H54 (cell line): ENCODE measurements at places on chromosomes 5 and 9.
A peak's percentile ranks its signal among the peaks of the same experiment; 100 is the strongest.

- no peak for DNase-seq
These were observed 1.5 kb downstream of the PAPPA start for GRCh38 chr9:116154976-116155697.

GRCh38 chr5:124644138-124644537 is 102.3 kb downstream of the ZNF608 start:
- no peak for DNase-seq

- DNase-seq, result no peak
These were observed 34.6 kb downstream of the PKD2L2 start for GRCh38 chr5:137923856-137924255.

DNA sequence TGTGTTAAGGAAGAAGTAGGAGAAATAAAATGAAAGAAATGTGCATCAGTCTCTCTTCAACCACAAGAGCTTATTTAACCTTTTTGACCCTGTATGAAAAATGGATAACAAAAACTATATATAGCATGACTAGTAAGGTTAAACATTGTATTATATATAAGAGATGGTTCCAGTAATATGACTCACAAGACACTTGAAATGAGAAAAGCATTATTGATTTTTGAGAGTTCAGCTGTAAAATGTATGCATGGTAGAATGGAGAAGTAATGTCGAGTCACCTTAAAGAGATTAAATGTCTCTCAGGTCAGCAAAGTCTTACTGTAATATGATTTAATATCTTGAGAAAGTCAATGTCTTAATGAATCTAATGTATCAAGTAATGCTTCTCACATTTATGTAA is 860.9 kb downstream of the TAF11L14 start:
- no peak for DNase-seq

- DNase-seq, result no peak
These were observed 24.9 kb downstream of the SYK start for GRCh38 chr9:90826326-90827020.

DNA sequence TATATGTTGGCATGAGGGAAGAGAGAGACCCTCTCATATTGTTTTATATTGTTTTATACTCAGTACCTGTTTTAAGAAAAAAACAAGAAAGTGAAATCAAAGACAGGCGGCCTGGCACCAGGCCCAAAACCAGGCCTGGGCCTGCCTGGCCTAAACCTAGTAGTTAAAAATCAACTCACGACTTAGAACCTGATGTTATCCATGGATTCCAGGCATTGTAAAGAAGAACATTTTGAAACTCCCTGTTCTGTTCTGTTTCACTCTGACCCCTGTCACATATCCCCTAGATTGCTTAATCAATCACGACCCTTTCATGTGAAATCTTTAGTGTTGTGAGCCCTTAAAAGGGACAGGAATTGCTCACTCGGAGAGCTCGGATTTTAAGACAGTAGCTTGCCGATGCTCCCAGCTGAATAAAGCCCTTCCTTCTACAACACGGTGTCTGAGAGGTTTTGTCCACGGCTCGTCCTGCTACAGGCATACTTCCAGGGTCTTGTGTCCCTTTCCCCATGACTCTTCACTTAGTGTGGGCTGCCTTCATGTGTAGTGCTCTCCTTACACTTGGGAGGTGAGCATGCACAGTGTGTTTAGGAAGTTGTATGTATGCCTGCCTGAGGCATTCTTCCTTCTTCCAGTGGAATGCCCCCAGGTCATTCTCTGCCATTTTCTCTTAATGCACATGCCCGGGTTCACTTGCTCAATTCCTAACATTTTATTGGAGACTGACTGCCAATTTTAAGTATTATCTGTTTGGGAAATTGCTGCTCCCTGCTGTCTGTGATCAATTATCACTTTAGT is 17.8 kb downstream of the TBCA start:
- DNase-seq, result no peak

DNA sequence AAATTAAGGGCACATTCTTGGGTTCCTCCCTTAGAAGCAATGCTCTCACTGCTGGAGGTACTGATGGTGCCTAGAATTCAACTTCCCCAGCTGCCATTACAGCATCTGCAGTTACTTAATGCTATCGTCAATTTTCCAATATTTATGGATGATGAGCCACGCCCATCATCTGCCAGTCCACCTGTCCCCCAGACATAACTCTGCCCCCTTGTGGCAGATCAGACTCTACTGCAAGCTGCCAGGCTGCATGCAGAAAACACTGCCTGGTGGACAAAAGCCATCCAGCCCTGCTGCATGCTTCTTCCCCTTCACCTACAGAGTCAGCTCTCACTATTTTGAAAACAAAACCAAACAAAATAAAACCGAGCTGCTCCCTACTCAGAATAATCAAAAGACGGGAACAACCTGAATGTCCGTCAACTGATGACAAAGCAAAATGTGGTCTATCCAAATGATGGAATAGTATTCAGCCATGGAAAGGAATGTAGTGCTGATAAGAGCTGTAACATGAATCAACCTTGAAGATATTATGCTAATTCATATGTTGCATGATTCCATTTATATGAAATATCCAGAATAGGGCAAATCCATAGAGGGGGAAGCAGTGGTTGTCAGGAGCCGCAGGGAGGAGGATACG is 66.4 kb downstream of the RETREG1 start:
- peak; percentile 58 for DNase-seq

GRCh38 chr5:171453056-171453725 is 33.7 kb downstream of the FGF18 start:
- no peak for DNase-seq

- DNase-seq, result no peak
These were observed 151.2 kb downstream of the TSSK1B start for GRCh38 chr5:113283558-113283957.

DNA sequence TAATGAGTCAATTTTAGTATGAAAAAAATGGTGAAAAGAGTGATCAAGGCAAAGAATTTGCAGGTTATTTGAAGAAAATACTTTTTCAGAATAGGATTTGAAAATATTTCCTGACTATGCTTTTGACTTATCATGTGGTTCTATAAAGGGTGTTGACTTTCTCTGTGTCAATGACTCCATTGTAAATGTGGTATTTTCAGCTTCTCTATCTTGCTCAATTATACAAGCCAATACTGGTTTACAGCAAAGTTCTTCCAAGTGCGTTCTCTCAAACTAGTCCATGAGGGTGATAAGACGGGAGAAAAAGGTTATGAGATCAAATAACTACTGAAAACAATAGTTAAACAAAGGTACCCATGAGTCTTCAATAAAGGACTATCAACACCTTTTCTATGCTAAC is 21.7 kb downstream of the IL33 start:
- DNase-seq, result no peak

- DNase-seq, result peak; percentile 86
These were observed 2.8 kb upstream of the OR2V1 start for GRCh38 chr5:181133610-181134231.

DNA sequence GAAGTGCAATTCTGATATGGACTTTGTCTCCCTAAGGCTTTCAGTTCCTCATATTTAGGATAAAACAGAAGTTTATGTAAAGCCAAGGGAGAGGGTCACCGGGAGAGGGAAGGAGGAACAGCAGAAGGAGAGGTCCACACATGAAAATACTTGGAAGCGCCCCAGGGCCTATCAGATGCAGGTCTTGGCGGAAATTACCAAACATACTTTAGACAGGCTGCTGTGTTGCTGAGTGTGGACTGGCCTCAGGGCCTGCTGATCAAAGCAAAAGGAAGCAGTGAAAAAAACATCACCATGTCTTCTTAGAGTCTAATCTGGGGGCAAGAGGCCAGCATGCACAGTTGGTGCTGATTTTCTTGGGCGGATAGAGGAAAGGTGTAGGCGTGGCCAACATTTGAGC is 14.1 kb upstream of the NTRK2 start:
- no peak for DNase-seq

- DNase-seq, result no peak
These were observed 167.6 kb upstream of the ELL2 start for GRCh38 chr5:96129276-96129675.

GRCh38 chr9:109107402-109108240 is 12.1 kb downstream of the TMEM245 start:
- DNase-seq, result no peak

DNA sequence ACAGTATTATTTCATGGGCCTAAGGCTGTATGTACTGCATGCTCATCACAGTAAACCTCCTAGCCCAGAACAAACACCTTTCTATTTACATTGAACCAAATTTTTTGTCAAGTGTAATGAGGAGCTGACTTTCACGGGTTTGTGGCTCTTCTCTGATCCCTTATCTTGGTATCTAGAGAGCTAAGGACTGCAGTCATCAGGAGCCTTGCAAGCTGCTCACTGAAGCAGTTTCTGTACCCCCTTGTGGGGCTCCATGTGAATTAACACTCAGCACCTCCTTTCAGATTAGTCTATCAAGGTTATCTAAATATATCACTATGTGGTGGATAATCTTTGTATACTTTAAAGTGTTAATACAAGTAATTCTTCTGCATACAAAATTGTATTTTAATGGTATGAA is 108.2 kb downstream of the AUH start:
- DNase-seq, result no peak

GRCh38 chr5:163574472-163575440 is 69.3 kb downstream of the MAT2B start:
- DNase-seq, result no peak

DNA sequence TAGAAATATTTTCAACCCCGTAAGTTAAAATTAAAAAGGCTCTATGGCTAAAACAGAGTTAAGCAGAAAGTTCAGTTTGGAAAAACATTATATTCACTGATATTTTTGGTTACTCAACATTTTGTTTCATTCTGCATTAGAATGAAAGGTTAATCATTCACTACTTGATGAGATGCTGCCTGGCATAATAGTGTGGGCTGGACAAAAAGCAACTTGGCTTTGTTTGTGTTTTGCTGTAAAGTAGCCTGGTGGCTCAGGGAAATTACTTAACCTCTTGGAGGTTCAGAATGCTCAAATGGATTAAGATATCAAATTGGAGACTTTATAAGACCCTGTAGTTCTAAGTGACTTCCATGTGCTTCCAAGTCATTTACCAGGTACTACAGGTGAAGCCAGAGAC is 367.4 kb upstream of the TRPC7 start:
- no peak for DNase-seq

DNA sequence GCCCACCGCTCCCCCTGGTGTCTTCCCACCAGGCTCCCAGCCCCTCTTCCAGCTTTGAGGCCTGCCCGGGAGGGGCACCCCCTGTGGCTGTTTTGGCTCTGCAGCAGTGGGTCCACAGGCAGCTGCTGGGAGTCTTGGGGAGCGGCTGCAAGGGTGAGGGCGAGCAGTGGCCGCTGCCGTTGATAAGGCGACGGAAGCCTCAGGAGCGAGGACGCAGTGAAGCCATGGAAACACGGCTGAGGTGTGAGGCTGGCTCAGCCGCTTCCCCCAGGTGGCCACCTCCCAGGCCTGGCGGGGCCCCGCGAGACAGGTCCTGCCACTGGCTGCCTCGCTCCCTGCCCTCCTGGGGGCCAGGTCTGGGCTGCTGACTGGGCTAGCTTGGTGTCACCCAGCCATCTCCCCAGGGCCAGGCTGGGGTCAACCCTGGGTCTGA is 41.5 kb downstream of the CXXC5 start:
- DNase-seq, result no peak

- DNase-seq, result no peak
These were observed 40.4 kb downstream of the EXD3 start for GRCh38 chr9:137382444-137383080.

GRCh38 chr9:21268347-21268657 is 28.5 kb upstream of the IFNA14 start:
- no peak for DNase-seq

GRCh38 chr9:125447202-125447802 is 185.7 kb downstream of the GAPVD1 start:
- DNase-seq, result no peak

DNA sequence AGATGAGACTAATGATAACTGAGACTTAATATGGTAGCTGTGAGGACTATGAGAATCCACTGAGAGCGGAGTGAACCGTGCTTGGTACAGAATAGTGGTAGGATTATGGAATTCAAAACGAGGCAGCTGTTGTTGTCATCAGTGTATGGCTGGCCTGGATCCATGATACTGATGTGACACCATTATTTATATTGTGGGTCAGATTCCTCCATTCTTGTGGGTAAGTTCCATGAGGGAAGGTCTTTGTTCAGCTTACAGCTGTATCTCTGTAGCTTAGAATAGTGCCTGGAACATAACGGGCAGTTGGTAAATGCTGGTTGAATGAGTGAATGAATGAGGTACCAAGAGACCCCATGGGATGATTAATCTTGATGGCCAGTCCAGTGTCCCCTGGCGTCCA is 61.8 kb downstream of the ACER2 start:
- no peak for DNase-seq

DNA sequence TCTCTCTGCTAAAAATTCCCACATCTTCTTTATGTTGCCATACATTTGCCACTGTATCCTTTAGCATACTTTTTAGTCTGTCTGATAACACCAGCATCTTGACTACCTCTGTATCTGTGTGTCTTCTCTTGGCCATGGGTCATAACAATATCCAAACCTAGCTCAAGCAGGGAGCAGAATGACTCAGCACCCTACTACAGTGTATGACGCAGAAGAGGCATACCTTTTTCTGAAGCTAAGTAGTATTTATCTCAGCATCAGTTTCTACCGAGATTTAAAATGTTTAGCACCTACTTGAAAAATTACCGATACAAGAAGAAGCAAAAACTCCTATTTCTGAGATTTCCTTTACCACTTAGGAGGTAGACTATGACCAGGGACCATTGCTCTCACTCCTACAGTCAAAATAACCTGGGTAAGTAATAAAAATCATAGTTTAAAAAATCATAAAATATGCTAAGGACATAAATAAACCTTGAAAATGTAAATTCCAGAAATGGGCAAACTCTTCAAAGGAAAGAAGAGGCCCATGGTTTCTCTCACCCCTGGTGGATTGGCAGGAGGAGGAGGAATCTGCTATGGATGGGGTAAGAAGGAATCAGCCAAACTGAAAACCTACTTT is 286.5 kb downstream of the MAST4 start:
- DNase-seq, result peak; percentile 2

DNA sequence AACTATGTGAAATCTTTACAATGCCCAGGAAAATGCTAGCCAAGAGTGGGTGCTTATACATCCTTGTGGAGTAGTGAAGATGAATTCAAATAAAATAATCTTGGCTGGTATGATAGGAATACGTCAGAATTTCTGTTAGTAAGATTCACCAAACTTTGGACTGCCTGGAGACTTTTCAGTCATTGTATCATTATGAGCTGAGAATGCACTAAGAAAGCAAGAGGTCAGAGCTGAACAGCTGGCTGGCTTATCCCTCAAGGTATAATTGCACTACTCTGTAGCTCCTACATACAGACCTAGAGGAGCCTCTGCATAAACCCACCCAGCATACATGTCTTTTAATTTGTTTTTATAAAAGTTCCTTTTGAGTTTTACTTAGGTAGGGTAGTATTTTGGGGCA is 568.5 kb upstream of the RIOK2 start:
- no peak for DNase-seq

GRCh38 chr9:121581786-121582600 is 69.4 kb upstream of the DAB2IP start:
- no peak for DNase-seq

- peak; percentile 22 for DNase-seq
These were observed 474.9 kb upstream of the CDH10 start for GRCh38 chr5:25119650-25120049.

- no peak for DNase-seq
These were observed 35.7 kb downstream of the NSD1 start for GRCh38 chr5:177169271-177169670.

- DNase-seq, result no peak
These were observed 137.4 kb downstream of the MED27 start for GRCh38 chr9:131942146-131942720.
